ENCODE measurements at places on chromosomes 11 and 22. TPM values are rescaled to one million over a fixed set of nuclear protein-coding genes. Genes with fewer than 3 reads are reported as not detected.

Gene DKK3
- 1,283 TPM for polyA plus RNA-seq

DNA sequence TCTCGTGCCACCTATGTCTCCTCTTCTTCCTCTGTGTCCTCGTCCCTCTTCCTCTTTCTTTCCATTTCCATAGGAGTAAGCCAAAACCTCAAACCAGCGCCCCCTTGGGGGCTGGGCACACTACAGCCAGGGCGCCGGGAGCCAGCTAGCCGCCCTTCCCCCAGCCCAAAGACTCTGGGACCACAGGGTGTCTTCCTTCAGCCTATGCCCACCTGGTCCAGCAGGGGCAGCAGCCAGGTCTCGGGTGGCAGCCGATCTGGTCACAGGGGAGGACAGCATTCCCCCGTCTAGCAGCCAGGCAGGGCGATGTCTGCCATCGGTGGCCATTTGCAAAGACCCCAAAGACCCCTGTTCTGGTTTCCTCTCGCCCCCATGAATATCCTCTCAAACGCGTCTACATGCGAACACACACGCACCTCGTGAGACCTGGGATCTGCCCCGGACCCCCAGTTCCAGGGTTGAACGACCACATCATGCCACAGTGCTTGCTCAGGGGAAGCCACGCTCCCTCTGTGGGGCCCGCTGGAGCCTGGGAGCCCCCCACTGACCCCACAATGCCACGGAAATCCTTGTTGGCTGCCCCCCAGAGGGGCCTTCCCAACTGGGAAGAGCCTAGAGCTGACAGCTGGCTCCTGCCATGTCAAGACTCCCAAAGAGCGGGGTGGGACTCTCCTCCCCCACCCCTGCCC lies 546.0 kb upstream of the CCDC179 start:
- DNase-seq: no peak

GRCh38 chr11:94521684-94522083 lies 9.4 kb downstream of the C11orf97 start:
- peak; percentile 24 for DNase-seq

GRCh38 chr11:65556470-65557279 lies 1.5 kb downstream of the LTBP3 start:
- no peak for DNase-seq

Gene SAA4
- polyA plus RNA-seq: not detected

DNA sequence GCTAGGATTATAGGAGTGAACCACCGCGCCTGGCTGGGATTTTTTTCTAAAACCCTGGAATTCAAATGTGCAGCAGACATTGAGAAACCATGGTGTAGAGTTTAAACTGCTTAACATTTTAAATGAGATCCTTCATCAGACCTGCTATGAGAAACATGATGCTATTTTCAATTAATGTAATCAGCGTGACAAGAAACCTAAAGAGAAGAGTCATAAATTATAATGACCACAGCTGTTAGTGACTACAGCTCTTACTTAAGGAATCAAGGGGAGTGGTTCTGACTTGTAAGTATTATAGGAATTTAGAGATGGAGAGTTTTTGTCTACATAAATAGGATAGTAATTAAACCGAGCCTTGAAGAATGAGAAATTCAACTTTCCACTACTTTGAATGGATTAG lies 170.6 kb downstream of the BARX2 start:
- no peak for DNase-seq

- no peak for DNase-seq
These were observed 33.6 kb upstream of the RELT start for GRCh38 chr11:73342633-73343032.

Gene LSP1
- polyA plus RNA-seq: 1.3 TPM

- DNase-seq: no peak
These were observed 34.1 kb downstream of the SCGB1A1 start for GRCh38 chr11:62452839-62453468.

Gene CLMP
- 151 TPM for polyA plus RNA-seq

Measured in fibroblast of lung (primary cell).